ENCODE measurements at places on chromosomes 4 and X. TPM values are rescaled to one million over a fixed set of nuclear protein-coding genes. Genes with fewer than 3 reads are reported as not detected.

- no peak for DNase-seq
Measured at GRCh38 chr4:8830056-8830455, 41.6 kb downstream of the HMX1 start.

Gene G6PD
- 8.1 TPM for total RNA-seq

GRCh38 chrX:116417214-116417613 lies 19.2 kb upstream of the SLC6A14 start:
- no peak for DNase-seq

DNA sequence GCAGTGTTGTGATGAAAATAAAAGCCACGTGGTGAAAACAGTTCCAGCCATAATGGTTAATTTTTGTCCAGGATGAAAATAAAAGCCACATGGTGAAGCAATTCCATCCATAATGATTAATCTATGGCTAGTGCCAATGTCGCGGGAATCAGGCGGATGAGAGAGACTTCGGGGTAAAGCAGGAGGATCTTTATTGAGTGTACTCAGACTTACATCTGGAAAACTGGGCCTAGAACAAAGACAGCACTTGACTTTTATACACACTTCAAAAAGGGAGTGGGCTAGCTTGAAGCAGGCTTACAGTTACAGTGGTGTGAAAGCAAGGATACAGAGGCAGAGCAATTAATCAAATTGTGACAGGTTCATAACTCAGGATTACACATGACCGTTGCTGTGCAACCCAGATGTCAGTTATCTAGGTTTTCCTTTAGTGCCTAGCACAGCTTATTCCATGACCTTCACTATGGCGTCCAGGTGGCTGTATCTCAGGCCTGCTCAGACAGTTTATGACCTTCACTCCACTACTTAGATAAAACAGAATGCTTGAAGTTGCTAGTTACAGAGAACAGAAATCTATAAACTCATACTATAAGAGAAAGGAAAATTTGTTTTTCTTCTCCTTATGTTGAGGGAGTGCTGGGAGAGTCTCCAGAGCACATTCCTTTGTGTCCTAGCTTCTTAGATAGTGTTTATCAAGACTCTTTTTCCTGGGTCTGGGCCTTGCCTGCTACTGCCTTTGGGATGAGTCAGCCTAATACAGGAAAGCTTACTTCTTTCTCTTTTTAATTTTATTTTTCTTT lies 5.9 kb upstream of the PLA2G12A start:
- DNase-seq = no peak

DNA sequence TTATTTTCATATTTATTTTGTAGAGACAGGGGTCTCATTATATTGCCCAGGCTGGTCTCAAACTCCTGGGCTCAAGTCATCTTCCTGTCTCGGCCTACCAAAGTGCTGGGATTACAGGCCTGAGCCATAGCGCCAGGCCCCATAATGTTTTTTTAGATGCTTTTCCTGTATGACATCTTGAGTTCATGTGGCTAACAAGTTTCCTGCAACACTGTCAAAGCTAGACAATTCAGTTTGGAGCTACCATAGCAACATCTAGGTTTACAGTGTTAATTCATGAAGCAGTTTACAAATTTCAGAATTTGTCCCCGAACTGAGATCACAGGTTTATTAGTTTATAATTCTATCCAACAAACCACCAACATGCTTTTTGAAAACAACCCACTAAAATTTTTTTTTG lies 6.4 kb upstream of the IL13RA2 start:
- no peak for DNase-seq

Gene ZMAT1
- 7.3 TPM for total RNA-seq

Gene C4orf50
- total RNA-seq = not detected

DNA sequence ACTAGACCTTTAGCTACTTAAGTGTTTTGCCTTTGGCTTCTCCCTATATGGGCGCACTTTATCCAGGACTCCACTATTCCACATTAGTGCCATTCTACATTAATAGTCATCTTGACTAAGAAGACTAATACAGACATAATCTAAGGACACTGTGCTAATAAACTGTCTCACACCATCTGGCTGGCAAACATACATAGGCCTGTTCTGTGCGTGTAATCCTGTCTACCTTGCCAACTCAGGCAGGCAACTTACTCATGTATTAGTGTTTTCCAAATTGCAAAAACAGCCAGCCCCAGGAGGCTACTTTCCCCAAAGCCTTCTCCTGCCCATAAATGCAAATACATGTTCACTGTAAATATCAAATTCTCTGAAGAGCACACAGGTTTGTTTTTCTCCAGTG lies 587.3 kb downstream of the TMA16 start:
- DNase-seq = no peak

DNA sequence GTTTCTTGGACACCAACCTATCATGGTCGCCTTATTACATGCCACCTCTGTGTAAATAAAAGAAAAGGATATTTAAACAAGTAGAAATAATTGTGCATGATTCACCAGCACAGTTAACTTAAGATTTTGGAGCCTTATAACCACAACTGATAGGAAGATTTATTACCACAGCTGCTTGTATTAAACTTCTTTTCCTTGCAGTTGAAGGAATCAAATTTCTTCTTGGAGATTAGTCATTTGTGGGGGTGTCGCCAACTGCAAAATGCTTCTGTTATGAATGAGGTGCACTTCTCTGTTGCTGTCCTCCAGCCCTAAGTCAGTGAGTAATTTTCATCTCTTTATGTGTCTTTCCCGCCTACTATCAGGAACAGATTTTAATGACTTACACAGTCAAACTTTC lies 73.3 kb downstream of the OR13H1 start:
- DNase-seq = no peak

Gene SULT1E1
- total RNA-seq = not detected

Gene DOK7
- 27.7 TPM for total RNA-seq

Gene PDGFRA
- total RNA-seq = 8.0 TPM

Gene CLIC2
- total RNA-seq = 13.6 TPM

DNA sequence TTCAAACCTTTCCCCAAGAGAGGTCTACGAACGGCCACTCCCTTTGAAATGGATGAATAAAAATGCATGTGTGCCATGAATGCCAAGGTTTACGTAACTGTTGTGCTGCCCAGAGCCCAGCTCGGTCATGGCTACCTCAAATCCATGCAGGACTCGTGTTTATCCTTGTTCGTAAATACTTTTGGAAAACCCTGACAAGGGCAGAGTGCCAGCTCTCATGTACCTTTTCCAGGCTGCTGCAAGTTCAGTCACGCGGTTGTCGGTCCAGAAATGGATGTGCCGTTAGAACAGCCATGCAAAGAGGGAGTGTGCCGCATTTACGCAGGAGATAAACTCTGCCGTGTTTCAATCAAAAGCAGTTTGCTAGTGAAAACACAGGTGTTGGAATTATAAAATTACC lies 123.4 kb downstream of the AMELX start:
- no peak for DNase-seq

Gene DCLK2
- 14.6 TPM for total RNA-seq

DNA sequence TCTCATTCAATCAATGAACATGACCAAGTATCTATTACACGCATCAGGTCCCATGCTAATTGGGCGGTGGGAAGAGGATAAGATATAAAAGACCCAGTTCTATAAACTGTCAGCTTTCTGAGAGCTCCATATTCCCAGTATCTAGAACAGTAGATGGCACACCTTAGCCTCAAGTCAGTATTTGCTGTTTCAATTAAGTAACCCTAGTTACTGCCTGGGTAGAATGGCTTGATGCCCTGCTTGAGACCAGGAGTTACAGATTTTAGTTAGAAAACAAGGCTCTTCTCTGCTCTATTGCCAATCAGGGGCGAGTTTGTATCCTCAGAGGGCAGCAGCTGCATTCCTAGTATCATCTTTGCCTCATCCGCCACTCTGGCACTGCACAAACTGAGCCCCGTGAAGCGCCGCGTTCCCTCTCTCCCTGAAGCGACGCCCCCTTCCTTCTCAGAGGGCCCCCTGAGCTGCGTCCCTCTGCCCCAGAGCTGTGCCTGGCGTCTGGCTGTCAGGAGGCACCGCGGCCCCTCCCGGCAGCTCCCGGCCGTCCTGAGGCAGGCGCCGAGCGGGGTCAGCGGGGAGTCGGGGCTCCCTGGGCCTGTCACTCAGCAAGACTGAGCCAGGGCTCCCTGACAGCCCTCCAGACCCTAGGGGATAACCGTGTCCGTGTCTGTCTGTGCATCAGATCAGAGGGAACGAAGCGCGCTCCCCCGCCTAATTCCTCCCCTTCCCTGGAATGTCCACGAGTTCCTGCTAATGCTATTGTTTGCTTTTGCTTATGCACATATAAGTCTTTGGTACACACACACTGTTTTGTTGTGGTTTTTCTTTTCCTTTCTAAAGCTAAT lies 212.4 kb upstream of the TTC29 start:
- peak; percentile 33 for DNase-seq
